ENCODE measurements at places on chromosomes 7 and 10.

DNA sequence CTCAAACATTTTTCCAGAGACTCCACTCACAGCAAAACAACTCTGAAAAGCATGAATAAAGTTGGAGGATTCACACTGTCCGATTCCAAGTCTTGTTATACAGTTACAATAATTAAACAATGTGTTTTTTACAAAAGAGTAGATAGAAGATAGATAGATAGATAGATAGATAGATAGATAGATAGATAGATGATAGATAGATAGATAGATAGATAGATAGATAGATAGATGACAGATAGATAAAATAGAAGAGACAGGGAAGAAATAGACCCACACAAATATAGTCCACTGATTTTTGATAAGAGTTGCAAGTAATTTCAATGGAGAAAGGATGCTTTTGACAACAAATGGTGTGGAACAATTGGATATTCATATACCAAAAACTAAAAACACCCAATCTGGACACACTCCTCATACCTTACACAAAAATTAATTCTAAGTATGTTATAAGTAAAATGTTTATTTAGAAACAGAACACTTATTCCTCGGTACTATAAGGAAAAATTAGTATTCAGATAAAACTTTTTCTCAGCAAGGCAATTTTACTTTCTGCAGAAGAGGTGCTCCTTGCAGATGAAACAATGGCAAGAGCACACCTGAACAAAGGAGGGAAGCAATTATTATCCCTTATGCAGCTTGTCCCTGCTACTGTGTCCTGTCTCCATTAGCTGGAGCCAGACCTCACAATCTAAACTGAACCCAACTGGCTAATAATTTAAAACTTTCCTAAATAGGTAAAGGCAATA is 5.7 kb upstream of the TAS2R39 start:
- no peak for DNase-seq

DNA sequence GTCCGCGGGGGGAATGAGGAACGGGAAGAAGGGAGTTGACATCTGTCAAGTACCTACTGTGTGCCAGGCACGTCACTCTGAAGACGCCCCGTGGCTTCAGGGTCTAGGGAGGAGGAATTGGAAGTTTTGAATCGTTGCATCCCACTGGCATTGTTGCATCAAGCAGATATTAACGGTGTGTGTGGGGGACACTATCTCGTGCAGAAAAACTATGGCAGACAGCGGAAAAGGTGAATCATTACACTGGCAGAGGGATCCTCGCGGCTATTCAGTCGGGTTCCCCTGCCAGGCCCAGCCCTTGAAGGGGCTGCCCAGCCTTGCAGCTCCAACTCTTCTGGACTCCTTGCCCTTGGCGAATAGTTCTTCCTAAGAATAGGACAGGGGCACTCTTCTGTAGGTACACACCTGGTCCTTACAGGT is 1.0 kb upstream of the KIAA1549 start:
- peak; percentile 5 for DNase-seq

GRCh38 chr10:13182424-13182823 is 21.1 kb downstream of the MCM10 start:
- DNase-seq: no peak

GRCh38 chr7:74183142-74183541 is 9.0 kb downstream of the EIF4H start:
- DNase-seq: no peak

DNA sequence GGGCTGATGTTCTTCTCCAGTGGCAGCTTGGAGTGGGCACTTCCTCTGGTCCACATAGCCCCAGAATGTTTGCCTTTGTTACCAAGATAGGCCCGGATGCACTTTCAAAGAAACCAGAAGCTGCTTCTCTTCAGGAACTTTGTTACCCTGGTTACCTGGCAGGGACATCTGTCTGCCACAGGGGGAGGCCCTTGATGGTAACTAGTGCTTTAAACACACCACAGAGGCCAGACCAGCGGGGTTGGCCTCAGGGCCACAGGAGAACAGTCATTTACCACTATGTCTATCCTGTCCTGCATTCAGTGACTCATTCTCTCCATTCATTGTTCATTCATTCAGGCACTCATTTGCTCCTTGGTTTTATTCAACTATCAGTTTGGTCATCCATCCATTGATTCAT is 11.9 kb upstream of the PLEKHA1 start:
- no peak for DNase-seq

GRCh38 chr7:97457054-97457453 is 274.8 kb upstream of the TAC1 start:
- DNase-seq: no peak

DNA sequence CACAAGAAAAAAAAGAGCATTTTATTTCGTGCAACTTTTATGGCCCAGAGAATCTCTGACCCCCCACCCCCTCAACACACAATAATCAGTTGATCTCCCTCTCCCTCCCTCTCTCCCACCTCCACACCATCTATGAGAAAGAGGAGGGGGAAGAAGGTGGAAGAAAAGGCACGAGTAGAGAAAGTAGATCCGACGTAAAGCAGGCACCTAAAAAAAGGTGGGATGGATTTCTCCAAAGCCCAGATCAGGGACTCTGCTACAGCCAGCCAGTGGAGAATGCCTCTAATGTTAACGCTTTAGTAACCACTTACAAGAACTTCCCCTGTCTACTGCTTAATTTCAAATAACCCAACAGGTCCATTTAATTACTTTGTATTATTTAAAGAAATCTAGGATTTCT is 24.4 kb downstream of the KMT2C start:
- DNase-seq: no peak

DNA sequence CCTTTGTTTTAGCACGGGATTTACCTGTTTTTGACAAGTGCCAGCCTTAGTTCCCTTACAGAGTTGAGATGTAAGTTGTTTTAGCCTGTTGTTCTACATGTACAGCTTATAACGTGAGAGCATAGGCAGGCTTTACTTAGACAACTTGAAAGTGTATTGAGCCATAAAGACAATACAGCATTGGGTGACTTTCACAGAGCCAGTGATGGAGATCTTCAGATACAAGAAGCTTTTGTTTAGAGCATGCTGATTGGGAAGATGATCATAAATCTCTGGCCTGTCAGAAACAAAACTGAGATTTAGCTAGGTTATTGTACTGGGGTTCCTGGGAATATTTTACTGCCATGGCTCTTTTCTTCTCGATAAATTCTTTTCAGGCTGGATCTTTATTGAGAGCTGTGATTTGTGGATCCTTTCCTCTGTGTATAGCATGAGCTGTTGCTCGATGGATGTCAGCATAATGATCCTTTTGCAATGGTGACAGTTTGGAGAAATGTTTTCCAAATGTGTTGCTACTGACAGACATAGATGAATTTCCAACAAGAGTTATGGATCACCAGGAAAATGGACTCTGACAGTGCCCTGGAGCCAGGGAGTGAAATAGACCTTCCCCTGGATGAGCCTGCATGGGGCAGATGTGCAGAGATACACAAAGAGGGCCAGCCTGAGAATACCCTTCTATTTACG is 30.2 kb downstream of the LHFPL3 start:
- no peak for DNase-seq

GRCh38 chr7:6422926-6423632 is 24.7 kb downstream of the DAGLB start:
- DNase-seq: no peak

DNA sequence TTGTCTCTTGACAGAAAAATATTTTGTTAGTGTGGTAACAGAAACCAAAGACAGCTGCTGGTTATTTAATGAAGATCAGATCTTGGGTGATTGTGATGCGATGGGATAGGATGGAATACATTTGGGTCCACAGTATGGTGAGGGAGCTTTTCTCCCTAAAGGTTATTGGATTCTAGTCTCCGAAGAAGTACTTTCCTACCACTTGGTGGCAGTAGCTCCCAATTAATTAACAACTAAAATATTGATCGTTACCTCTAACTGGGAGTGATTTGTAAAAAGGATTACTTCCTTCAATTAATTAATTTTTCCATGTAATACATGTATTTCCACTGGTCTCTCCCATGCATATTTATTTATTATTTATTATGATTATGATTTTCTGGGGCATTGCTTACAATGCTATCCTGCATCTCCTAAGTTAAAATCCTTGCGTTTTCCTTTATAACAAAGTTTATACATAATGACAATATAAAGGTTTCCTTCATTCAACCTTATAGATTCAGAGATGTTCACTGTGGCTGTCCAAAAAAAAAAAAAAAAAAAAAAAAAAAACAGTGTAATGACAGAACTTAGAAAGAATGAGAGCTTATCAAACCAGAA is 25.6 kb downstream of the TMEM196 start:
- peak; percentile 60 for DNase-seq

GRCh38 chr7:5510426-5511045 is 86.9 kb upstream of the TNRC18 start:
- DNase-seq: no peak

GRCh38 chr7:102306916-102307677 is 20.4 kb downstream of the SH2B2 start:
- peak; percentile 44 for DNase-seq

GRCh38 chr10:24821986-24822385 is 98.3 kb upstream of the ARHGAP21 start:
- DNase-seq: peak; percentile 69

- no peak for DNase-seq
Measured at GRCh38 chr10:130345728-130346127, 209.5 kb downstream of the GLRX3 start.

- DNase-seq: peak; percentile 59
Measured at GRCh38 chr10:17617031-17617911, at the start of gene HACD1. Gene HACD1, minus strand, starts transcription at chr10:17617374. Its CDS starts 35 bp downstream, at chr10:17617339.

DNA sequence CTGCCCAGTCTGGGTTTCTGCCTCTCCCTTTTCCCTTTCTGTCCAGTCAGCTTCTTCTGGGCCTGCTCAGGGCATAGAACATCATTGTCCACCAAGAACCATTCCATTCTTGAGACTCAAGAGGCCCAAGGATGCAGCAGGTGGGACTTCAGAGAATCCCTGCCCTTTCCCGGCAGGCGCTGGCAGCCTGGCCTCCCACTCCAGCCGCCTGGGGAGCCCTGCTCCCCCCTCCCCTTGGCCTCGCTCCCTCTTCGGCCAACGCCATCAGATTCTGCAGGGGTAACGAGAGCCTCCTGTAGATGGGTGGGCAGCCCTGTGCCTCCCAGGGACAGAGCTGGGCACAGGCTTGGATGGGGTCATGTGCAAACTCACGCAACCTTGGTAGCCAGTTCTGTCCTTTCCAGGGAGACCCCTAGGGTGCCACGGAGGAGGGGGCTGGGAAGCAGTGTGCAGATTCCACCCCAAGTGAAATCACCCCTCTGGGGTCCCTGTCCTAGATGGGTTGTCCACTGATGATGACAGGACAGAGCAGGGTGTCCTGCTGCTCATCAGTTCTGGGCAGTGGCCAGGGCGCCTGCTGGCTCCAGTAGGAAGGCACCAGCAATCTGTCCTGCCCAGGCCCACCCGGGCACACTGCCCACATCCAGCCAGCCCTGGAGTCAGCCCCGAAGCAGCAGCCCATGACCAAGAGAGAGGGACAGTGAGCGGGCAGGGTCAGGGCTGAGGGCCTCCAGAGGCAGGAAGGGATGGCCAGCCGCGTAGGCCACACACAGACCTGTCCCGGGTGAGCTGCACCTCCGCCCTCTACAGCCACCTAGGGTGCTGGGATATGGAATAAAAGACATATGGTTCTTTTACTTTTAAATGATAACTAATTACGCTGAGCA is 47.7 kb downstream of the RASGEF1A start:
- no peak for DNase-seq

- DNase-seq: no peak
Measured at GRCh38 chr7:87689374-87689773, 61.2 kb downstream of the RUNDC3B start.

GRCh38 chr7:126608339-126608776 is 644.4 kb downstream of the GRM8 start:
- no peak for DNase-seq

- DNase-seq: peak; percentile 33
Measured at GRCh38 chr10:67669978-67670377, 26.0 kb downstream of the CTNNA3 start.

DNA sequence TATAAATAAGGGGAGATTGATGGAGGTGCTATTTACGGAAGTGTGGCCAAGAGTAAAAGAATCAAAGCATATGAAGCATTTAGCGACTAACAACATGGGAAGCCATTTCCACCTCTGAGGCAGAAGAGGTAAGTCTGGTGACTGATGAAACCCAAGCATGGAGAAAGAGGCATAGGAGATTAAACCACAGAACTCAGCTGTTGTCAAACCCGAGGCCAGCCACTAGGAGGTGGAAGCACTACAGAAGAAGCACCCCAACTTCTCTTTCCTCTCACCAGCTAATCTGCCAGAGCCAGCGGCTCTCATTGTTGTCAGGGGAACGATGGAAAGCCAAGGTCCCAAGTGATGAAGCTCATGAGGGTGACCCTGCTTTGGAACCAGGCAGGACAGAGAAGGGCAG is 19.6 kb upstream of the CNTNAP2 start:
- no peak for DNase-seq

DNA sequence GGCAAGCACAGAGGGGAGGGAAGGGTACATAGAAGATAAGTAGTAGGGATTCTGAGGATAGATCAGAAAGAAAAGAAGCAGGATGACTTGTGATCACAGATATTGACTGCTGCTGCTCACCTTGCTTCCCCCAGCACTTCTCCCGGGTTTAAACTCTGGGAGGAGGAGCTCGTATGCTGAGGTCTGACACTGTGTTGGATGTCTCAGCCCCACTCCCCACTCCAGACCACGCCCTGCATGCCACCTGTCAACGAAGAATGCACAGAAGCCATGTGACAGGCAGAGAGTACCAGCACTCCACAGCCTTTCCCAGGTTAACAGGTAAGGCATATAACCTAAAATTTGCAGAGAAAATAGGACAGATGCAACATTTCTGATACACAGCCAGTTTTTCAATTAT is 388.9 kb downstream of the TNS3 start:
- no peak for DNase-seq

GRCh38 chr7:87058744-87059524 is 520 bp downstream of the ELAPOR2 start:
- peak; percentile 6 for DNase-seq

DNA sequence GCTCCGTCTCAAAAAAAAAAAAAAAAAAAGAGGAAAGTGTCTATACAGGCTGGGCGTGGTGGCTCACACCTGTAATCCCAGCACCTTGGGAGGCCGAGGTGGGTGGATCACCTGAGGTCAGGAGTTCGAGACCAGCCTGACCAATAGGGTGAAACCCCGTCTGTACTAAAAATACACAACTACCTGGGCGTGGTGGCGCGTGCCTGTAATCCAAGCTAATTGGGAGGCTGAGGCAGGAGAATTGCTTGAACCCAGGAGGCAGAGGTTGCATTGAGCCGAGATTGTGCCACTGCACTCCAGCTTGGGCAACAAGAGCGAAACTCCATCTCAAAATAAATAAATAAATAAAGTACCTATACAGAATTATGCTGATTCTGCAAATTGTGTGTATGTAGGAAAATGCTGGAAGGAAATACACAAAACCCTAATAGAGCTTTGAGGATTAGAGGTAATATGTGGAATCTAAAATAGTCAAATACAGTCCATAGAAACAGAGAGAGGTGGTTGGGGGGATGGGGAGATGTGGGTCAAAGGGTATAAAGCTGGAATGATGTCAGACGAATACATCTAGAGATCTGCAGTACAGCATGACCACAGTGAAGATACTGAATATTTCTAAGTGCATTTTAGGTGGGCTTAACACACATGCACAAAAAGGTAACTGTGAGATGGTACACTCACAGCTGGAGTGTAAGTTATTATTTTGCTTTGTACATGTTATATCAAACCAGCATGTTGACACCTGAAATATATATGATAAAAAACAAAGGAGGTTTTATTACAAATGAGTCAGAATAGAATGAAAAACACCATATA is 174.5 kb upstream of the KLF14 start:
- DNase-seq: peak; percentile 46

Measured in cardiac fibroblast (primary cell).